ENCODE measurements at places on chromosomes 5 and 9.

DNA sequence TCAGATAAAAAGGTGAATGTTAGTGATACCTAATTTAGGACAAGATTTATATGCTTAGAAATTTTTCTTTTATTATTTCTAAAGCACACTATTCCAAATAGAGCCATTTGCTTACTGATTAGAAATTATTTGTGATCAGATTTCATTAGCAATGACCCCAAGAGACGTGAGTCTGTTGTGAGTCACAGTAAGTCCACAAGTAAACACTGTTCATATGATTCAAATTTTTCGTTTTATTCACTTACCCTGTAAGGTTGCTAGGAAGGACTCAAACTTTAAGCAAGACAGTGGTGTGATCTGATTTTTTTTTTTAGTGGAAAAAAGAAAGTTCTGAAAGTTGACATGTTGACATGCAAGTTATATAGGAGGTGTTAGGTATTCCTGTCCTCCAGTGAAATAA, 1.2 kb downstream of the CARD6 start:
- no peak for DNase-seq

GRCh38 chr5:68378204-68378820, 162.8 kb downstream of the PIK3R1 start:
- DNase-seq: no peak

DNA sequence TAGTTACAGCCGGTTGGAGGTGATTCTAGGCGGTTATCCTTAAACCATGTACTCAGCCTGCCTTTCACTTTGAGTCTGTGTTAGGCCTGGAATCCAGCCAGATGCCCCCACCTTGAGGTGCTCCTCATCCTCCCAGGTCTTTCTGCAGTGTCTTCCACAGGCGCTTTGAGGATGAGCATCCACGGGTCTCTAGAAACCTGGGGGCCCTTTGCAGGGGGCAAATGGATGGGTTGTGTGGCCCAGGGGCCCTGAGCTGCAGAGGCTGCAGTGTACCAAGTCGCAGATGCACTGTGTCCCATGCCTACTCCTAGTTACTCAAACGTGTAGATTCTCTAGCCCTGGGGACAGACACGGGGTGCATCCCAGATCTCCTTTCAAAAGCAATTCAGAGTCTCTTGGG, 242.1 kb upstream of the IRX1 start:
- no peak for DNase-seq

- no peak for DNase-seq
Measured at GRCh38 chr5:10420932-10421331, 20.7 kb upstream of the ROPN1L start.

GRCh38 chr9:87497080-87497603, 525 bp upstream of the DAPK1 start:
- no peak for DNase-seq

- DNase-seq: no peak
Measured at GRCh38 chr5:108093186-108093585, 288.7 kb downstream of the FBXL17 start.

DNA sequence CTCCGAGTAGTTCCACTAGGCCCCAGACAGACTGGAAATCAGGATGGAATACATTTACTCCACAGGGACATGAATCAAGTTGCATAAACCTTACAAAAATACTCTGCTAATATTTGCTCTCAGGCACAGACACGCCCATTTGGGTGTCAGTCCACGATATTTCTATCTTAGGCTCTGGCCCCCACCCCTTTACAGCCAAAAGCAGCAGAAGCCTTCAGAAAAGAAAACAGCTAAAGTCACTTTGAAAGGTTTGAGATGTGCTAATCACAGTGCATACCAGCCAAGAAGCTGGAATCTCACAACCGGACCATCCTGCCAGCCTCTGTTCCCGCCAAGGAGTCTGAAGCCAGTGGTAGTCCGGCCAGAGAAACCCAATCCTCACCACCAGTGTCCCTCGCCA, 22.6 kb downstream of the PTPN3 start:
- DNase-seq: no peak

DNA sequence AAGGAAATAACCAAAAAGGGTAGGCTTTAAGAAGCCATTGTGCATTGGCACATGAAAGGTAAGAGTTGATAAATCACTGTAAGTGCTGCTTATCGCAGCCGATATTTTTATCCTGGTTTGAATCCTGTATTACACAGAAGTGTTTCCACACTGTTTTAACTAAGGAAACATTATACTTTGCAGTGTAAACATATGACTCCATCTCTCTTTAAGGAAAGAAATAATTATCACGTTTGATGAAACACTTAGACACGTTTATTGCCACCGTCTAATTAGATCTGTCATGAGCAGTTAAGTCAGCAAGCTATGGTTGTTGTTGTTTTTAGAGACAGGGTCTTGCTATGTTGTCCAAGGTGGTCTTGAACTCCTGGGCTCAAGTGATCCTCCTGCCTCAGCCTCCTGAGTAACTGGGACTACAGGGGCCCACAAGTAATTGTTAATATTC, 85.7 kb upstream of the TNFAIP8 start:
- DNase-seq: no peak

- no peak for DNase-seq
Measured at GRCh38 chr9:8723195-8723594, 923.6 kb upstream of the DMAC1 start.

DNA sequence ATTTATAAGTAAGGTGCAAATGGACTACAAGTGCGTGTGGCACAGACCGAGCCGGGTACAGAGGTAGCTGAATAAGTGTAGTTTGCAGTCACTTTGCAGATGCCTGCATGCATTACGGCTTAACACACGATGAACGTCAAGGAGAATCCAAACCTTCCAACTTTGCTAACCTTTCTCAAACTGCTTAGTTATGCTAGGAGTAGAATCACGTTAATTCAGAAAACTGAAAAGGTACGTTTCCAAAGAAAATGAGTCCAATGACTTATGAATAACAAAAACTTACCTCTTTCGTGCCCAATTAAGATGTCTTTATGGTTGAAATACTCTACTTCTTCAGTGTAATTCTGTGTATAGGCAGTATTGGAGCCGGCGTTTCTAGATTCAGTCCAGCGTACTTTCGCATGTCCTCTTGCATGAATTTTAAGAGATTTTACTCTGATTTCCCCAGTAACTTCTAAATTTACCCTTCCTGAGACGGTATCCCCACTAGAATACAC, 539 bp downstream of the ARRDC3 start:
- DNase-seq: peak; percentile 63
